CD4-positive, alpha-beta T cell treated with Interleukin-15 for 4 hours (primary cell): ENCODE measurements at places on chromosomes 2 and 18.
A peak's percentile ranks its signal among the peaks of the same experiment; 100 is the strongest.

DNA sequence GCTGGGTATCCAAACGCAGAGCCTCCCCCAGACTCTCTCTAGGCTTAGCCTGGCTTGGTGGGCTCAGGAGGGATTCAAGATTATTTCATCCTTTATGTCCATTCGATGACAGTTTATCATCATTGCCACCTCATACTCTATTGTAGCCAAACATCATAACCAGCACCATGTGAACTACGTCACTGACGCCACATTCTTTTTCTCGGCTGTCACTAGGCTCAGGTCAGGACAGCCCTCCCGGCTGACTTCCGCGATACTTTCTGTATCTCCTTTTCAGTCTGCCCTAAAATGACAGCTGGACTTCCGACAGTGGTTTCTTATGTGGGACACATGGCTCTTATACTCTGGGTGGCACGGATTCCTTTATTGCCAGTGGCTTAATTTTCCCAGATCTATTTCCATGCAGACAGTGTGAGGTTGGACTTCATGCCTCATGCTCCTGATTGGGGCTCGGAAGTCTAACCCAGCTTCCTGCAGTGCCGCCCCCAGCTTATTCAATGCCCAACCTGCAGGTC lies 39.8 kb upstream of the SMIM21 start:
- DNase-seq, result no peak

DNA sequence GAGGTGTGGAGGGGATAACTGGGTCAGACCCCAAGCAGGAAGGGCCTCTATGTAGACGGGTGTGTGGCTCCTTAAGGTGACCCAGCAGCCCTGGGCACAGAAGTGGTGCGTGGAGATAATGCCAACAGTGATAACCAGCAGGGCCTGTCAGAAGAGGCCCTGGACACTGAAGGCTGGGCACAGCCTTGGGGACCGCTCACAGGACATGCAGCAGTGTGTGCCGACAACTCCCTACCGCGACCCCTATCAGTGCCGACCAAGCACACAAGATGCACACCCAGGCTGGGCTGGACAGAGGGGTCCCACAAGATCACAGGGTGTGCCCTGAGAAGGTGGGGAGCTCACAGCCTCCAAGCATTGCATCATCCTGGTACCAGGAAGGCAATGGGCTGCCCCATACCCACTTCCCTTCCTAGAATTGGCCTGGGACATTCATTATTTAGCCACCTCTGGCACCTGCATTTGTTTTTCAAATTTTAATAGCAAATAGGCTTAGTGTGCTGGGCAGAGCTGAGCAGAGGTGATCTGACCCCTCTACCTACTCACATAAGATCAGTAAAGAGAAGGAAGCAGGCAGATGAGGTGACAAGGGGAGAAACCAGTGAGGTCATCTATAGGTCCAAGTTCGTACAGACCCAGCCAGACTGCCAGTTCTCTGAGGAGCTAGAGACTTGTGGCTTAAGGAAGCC lies 55.2 kb downstream of the BCL11A start:
- DNase-seq, result no peak

DNA sequence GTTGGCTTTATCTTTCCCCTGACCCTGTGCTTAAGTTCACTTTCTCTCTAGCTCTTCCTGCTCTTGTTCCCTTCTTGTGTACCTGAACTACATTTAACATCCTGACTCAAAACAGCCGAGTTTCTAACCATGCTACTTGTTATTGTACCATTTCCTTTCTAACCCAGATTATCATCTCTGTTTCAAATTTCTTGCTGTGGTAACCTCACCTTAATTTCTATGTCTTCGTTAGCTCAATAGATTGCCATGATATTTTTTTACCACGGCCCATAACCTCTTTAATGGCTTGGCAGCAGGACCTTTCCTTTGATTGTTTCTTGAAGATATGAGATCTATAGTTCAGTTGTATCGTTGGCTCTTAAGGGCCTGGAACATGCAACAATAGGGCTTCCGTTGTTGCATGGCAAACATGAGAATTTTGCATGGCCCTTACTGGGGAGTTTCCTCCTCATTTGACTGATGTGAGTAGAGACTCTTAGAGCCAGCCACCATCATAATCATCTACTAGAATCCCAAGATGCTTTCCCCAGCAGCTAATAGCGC lies 11.1 kb downstream of the CFAP36 start:
- peak; percentile 15 for DNase-seq

GRCh38 chr2:43074592-43075053 lies 151.8 kb downstream of the ZFP36L2 start:
- no peak for DNase-seq

- DNase-seq, result no peak
Measured at GRCh38 chr2:120442923-120443571, 97.1 kb downstream of the INHBB start.

GRCh38 chr18:64402636-64403035 lies 253.7 kb upstream of the LINC00305 start:
- no peak for DNase-seq

DNA sequence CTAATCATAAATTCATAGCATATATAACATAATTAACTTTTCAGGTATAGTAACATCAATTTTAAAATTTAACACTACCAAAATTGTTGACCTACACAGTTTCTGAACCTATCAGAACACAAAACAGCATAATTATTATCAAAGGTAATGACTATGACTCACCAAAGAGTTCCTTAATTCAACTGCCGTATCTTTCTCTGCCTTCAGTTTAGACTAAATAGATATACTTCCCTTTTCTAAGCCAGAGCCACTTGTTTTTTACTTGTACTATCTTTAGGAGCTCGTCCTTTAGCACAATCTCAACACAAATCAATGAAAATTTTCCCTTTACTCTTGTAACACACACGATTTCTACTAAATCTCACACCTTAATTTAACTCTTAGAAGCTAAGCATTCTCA lies 54.4 kb downstream of the CCDC88A start:
- DNase-seq, result no peak

DNA sequence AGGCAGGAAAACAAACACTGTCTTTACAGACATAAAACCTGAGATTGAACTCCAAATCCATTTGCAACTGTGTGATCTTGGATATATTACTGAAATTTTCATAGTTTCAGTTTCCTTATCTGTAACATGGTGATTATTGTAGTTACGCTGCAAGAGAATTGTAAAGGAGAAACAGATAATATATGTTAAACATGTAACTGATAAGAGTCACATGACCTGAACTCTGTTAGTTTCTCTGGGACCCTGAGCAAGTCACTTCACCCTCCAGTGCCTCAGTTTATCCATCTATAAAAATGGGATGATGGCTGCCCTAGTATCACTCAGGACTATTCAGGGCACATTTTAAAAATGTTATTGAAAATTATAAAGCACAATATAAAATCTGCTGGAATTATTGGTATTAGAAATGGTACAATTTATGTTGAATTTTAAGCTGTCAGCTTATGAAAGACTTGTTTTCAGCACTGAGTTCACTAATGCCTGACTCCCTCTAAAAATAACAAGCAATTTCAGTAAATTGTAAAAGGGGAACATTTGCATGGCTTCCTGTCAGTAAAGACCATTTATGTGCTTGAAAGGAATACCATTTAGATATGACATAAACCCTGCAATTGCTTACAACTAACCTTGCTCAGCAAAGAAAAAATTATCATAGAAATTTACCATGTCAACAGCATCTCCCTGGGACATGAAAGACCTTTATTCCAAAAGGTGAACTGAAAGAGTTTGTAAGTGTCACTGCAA lies 393.5 kb downstream of the RAD51AP2 start:
- DNase-seq, result no peak

DNA sequence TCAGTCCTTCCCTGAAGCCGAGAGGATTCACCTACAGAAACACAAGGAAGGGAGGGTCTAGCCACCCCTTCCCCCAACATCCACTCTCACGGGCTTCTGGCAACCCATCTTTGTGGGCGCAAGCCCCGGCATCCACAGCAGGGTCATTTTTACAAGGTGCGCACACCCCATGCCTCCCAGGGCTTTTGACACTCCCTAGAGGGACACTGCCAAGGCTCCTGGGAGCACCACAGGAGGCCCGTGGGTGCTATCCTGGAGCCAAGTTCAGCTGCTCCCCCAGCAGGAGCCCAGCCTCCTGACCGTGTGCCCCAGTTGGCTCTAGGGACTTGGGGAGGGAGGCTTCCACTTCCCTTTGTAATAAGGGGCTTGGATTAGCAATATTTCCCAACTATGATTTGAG lies 251.6 kb downstream of the TNS1 start:
- DNase-seq, result no peak

GRCh38 chr2:142981069-142981378 lies 103.6 kb downstream of the KYNU start:
- DNase-seq, result no peak

- no peak for DNase-seq
Measured at GRCh38 chr18:58302811-58303210, 258.8 kb downstream of the NEDD4L start.

- no peak for DNase-seq
Measured at GRCh38 chr2:134818321-134818720, 20.1 kb upstream of the ACMSD start.

DNA sequence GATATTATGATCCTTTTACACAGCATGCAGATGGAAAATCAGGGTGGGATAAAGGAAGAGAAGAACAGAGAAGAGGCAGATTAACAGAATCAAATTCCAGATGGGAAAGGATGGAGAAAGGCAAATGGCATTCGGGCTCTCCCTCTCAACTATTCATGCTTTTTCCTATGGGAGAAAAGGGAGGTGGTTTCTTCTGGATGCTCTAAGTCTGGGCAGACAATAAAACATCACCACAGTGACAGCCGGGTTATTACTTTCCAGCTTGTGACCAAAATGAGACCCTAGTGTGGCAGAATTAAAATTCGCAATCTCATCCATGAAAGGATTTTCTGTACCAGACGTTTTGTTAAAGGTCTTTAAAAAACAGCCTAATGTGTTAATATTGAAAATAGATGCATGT lies 440.7 kb downstream of the RND3 start:
- no peak for DNase-seq

GRCh38 chr2:42971947-42972736 lies 179.8 kb upstream of the HAAO start:
- DNase-seq, result no peak

- DNase-seq, result no peak
Measured at GRCh38 chr2:202025816-202026215, 7.8 kb upstream of the FZD7 start.

DNA sequence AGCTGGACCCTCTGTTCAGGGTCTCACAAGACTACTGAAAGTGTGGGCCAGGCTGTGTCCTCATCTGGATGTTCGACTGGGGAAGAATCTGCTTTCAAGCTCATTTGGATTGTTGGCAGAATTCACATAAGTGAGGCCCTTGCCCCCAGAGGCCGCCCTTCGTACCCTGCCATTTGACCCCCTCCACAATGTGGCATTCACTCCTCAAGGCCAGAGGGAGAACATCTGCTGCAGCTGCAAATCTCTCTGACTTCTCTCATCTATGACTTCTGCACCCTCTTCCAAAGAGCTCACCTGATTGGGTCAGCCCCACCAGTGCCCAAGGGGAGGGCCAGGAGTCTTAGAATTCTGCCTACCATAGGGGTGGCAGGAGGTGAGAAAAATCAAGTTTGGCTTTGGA lies 3.9 kb upstream of the CNDP2 start:
- no peak for DNase-seq

DNA sequence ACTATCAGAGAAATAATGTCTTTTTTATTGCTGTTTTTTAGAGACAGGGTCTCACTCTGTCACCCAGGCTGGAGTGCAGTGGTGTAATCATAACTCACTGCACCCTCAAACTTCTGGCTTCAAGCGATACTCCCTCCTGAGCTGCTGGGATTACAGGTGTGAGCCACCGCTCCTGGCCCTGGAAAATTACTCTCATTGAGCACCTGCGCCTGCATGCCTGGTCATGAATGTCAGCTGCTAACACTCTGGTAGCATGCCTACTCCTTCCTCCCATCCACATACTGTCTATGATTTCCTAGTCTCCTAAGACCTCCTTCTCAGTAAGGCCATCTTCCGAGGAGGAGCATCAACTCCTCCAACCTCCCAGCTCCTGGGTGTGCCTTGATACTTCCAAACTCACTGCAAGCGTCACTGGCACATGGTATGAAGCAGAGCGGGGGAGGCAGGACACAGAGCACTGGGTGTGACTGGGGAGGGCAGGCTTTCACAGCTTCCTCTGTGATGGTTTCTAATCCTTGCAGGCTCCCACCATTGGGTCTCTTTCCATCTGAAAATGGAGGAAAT lies 1.6 kb upstream of the MAP2 start:
- no peak for DNase-seq

DNA sequence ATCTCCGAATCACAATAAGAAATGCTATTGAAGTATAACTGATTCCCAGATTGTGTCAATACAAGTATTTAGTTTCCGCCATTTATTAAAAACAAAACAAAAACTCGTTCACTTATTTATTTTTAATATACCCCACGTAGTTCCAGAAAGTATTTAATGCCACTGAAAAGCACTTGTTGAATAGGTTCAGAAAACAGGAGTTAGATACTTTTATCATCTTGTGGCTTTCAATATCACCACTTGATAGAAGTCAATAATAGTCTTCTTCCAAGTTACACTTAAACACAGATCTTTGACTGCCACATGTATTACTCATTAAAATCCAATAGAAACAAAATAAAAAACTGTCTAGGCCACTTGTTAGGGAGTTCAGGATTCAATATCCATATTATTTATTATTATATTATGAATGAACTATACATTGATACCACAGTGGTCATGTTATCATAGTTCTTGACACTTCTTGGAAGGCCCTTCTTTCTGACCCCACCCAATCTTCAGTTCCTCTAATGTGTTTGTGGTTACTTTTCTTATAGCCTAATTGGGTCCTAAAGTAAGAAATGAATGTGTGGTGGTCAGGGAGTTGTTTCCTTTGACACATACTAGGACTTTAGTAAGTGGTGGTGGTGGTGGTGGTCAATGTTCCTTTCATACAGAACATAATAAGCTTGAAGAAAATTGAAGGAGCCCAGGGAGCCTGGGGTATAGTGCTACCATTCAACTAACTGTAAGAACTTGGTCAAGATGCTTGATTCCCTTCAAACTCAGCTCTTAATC lies 221.3 kb upstream of the ITGA4 start:
- DNase-seq, result no peak

- no peak for DNase-seq
Measured at GRCh38 chr2:61090386-61090921, 24.8 kb downstream of the SANBR start.

DNA sequence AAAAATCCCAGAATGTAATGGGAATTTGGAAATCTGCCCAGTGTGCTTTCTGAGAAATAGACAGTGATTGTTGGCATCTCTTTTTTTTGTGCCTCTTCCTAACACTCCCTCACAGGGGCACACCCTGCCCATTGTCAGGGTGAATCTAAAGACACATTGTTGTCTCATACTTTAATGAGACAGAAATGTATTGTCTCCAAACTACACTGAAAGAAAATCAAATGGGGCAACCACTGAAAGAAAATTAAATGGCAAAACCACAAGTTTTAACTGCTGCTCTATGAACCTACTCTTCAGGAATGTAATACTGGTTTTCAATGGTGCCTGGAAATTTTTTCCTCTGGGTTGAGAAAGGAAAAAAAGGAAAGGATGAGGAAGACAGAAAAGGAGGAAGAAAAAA lies 43.2 kb upstream of the GLS start:
- DNase-seq, result no peak

DNA sequence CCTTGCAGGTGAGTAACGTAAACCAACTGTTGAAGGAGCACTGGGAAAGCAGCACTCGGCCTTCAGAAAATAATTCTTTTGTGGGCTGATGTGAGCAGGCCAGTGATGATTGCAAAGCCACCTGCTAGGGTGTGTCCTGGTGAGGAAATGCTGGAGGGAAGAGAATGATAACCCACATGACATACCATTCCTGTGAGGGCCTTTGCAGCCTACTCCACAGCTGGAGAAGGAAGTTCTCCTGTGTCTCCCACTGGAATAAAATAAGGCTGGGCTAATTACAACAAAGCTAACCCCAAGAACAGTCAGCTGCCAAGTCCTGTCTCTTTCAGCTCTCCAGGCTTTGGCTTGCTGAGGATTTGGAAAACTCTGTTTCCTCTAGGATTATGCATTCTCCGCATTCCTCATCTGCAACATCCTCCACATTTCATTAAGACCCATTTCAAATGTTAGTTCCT lies 16.7 kb upstream of the DSG1 start:
- DNase-seq, result no peak
